Forelimb muscle (tissue), 1 donor: ENCODE measurements at places on chromosomes 6 and 20.

DNA sequence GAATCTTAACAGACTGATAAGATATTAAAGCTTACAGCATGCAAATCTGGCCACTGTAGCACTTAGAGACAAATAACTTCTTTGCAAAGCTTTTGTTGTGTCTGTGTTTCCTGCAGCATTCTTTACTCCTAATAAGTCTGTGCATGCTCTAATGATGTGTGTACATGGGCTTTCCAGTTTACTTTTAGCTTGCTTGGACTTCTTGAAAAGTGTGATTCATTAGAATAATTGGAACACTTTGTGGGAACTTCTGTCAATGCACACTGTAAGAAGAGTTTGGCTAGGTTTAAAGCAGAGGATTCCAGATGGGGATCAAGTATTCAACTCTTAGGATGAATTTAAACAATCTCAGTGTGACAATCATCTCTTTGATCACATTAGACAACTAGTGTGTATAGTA lies 22.1 kb upstream of the TINAG start:
- no peak for DNase-seq

DNA sequence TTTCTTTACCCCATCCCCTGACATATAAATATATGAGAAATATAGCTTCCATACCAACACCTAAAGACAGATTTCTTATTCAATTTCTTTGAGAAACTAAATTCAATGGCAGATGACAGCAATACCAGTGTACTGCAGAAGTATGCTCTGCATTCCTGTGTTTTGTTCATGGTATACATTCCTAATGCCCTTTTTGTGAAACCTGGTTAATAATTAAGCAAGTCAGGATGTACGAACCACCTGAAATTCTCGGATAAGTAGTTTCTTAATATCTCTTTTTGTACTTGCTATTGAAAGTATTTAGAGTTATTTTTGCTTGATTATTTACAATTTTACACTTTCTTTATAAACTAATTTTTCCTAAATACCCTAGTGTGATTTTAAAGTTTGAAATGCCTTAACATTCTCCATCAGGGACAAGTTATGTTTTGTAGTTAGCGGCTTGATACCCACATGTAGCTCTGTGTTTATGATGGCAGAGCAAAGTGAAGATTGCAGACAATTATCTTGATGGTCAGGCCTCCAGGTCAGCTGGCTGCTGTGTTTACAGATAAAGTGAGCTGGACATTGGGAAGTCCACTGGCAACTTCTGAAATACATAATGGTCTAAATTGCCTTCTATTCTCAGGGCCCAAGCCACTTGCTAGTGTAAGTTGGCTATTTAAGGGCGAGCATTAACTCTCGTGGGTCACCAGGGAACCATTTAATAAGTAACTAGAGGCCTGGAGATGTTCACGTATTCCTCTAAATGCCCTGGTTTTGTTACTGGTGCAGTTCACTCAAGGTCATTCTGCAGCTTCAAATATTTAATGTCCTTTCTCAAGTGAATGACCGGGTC lies 58.2 kb downstream of the PLCB1 start:
- DNase-seq = no peak

DNA sequence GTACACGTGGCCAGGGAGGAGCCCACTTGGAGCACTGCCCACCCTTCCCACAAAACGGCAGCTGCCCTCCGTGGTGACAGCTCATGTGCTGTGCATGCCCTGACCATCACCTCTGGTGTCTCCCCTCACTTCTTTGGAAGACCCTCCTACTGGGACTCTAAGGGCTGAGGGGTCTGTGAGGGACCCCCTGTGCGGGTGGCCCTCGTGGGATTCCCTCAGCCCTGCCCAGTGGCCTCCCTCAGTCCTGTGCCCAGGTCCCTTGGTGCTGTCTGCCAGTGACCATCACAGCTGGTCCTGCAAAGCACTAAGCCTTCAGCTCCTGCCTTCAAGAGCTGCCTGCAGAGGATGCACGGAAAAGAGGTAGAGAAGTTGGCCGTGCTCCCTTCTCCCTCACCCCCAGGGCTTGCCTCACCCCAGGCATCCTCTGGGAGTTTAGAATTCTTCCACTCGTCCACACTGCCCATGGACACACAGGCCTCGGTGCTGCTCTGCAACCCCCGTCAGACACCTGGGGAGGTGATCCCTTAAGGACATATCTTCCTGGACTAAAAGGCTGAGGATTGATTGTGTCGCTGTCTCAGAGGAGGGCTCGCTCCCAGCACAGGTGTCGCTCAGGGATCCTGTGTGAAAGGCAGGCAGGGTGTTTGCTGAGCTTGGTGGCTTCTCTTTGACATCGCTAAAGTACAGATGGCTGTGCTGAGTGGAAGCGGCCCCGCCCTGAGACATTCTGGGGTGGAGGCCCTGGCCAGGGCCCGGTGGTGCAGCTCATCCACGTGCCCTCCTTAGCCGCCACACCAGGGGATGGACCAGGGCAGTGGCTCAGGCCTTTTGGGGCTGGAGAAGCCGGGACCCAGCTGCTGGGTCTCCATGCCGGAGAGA lies 119.5 kb upstream of the FRMD1 start:
- DNase-seq = no peak

DNA sequence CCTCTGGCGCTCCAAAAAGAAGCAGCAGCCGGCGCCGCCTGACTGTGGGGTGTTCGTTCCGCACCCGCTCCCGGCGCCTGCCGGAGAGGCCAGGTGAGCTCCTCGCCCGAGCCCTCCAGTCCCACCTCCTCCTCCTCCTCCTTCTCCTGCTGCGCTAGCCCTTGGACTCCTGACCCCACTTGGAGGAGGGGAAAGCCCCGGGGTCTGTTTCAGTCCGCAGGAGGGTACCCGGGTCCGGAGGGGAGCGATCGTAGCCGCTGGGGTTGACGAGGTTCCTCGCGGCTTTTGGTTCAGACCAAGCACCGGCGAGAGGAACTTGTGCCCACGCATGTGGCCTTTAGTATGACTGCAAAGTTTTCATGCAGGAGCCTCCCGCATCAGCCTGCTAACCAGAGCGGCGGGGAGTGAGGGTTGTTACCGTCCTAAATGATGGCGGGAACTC lies 493 bp downstream of the CRYBG1 start:
- no peak for DNase-seq

- DNase-seq = no peak
Measured at GRCh38 chr6:30711758-30712380, 5.2 kb downstream of the MDC1 start.

GRCh38 chr6:1182722-1183521 lies 129.0 kb upstream of the FOXQ1 start:
- DNase-seq = no peak

- no peak for DNase-seq
Measured at GRCh38 chr6:109359248-109359647, 23.0 kb downstream of the CD164 start.

DNA sequence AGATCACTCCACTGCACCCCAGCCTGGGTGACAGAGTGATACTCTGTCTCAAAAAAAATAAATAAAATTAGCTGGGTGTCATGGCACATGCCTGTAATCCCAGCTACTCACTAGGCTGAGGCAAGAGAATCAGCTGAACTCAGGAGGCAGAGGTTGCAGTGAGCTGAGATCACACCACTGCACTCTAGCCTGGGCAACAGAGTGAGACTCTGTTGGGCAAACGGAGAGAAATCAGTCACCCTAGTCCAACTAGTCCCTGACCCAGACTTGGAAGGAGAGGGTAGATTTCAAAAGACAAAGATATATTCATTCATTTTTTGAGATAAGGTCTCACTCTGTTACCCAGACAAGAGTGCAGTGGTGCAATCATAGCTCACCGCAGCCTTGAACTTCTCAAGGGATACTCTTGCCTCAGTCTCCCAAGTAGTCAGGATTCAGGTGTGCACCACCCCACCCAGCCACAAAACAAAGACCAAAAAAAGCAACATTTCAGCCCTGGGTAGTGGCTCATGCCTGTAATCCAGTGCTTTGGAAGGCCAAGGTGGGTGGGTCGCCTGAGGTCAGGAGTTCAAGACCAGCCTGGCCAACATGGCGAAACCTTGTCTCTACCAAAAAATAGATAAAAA lies 26.2 kb upstream of the NCOA3 start:
- DNase-seq = no peak

DNA sequence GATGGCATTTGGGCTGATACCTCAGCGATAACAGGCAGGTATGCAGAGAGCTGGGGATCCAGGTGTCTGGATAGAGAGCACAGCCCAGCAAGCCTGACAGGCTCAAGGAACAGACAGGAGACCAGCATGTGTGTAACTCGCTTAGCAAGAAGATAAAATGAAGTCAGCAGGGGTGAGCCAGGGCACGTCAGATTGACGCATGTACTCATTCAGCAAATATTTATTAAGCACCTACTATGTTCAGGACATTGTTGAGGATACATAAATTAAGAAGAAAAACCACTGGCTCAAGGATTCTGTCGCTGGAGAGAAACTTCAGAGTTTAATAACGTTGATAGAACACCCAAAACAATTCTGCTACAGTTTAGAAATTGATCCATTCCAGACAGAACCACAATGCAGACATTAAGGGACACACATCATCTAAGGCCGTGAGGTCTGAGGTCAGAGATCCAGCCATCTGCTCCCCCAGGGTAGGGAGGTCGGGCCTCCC lies 1.0 kb upstream of the DUSP22 start:
- DNase-seq = no peak

DNA sequence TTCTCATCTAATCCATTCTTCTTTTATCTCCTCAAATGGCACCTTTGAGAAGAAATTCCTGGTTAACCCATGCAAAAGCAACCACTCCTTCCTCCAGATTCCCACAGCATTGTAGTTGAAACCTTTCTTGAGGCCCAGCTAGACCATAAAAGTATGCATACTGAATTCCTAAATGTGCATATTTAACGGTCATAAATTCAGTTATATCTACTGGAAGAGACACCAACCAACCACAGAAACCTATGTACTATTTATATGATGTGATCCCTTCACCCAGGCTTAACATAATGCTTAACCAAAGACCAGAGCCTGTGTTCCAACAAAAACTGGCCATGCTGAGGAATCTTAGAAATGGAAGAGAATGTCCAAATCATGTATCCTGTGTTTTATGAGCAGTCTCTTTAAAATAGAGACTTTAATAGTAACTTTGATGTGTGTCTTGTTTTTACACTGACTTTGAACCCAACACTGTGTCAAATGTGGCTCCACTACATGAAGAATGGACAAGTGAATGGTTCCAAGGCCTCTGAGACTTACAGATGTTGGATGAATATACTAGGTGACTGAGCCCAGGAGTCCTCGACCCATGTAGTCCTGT lies 11.4 kb upstream of the TAF8 start:
- no peak for DNase-seq

GRCh38 chr20:8952721-8953120 lies 116.2 kb upstream of the PLCB4 start:
- DNase-seq = no peak

GRCh38 chr6:75331151-75331550 lies 46.6 kb upstream of the TMEM30A start:
- DNase-seq = no peak

DNA sequence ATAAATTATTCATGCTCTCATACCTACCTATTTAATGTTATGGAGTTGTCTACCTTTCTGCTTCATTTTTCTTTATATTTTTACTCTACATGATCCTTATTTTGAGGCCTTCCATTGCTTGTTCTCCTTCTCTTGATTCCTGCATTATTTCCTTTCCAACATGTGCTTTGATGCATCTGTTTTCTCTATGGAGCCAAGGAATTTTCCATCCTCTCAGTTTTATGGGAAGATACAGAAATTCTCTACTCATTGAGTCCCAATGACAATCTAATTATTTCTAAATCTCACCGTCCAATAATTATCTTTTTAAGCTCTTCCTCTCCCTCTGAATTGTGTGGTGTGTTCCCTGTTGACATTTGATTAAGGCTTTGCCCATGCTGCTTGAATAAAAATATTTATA lies 136.0 kb downstream of the PACRG start:
- no peak for DNase-seq

DNA sequence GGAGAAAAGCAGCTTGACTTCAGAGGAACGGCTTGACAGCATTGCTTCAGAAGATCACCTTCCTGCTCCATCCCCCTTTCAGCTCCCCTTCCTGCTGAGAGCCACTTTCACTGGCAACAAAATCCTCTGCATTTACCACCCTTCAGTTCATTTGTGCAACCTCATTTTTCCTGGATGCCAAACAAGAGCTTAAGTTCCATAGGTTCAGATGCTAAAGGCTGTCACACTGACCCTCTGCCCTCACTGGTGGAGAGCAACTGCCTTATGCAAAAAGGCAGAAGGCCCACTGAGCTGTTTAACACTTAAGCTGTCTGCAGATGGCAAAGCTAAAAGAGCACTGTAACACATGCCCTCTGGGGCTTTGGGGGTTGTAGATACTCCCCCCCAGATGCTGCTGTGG lies 131.2 kb upstream of the SPACA1 start:
- DNase-seq = no peak

DNA sequence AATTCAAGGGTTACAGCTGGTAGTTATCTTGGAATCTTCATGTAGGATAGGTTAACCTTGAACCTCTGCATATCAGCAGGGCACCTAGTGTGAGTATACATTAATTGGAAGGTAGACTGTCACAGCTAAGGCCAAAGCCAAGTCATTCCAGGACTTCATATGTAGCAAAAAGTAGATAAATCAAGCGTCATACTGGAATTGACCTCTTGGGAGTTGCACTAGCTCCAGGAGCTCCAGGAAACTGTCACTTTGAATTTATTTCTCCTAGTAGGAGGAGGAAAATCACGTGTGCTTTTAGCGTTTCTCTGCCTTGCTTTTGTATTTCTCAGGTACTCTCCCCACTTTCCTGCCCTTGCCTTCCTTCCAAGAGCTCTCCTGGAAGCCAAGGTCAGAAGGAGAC lies 30.3 kb downstream of the RIPOR2 start:
- no peak for DNase-seq

DNA sequence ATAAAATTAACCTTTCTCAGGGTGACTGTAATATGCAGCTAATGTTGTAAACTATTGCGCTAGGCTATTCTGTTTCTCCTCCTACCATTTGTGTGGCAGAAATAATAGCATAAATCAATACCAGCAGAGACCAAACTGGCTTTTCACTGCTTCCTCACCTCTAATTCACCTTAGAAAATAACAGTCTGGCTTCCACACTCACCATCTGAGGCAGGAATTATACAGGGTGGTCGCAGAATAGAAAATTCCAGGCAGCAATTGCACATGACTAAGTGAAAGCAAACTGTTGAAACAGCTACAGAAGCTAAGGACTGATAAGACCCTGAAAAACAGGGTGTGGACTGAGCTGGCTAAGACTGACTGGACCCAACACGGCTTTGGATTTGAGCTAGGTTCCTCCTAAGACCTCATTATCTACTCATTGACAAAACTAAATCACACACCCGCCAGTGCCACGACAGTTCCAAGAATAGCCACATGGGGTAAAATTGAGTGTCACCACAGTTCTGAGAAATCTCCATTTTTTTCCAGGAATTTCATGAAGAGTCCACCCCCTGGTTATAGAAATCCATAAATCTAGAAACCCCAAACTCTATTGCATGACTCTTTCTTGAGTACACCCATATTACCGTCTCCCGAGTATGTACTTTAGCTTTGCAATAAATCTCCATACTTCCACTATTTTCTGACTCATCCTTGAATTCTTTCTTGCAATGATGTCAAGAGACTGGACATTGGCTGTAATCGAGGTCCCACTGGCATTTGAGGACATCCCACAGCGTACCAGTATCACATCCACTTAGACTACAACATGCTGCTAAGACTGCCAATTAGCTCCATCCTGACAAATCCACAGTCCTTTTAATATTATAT lies 60.9 kb upstream of the KCNQ5 start:
- no peak for DNase-seq
